Dorsolateral prefrontal cortex (tissue), 122 donors: ENCODE measurements at places on chromosomes 13 and 19. TPM values are rescaled to one million over a fixed set of nuclear protein-coding genes. Genes with fewer than 3 reads are reported as not detected.

DNA sequence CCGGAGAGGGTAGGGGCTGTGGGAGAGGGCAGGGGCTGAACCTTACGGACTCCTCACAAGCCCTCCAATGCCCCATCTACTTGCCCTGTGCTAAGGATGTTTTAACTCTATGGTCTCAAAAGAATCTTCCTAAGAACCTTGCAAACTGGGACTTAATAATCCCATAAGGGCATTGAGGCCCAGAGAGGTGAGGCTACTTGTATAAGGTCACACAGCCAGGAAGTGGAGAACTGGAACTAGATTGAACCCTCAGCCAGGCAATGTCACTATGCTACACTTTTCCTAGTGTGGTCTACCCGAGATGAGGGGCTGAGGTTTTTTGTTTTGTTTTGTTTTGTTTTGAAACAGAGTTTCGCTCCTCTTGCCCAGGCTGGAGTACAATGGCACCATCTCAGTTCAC lies 10.5 kb upstream of the APOC4 start:
- no peak for DNase-seq

DNA sequence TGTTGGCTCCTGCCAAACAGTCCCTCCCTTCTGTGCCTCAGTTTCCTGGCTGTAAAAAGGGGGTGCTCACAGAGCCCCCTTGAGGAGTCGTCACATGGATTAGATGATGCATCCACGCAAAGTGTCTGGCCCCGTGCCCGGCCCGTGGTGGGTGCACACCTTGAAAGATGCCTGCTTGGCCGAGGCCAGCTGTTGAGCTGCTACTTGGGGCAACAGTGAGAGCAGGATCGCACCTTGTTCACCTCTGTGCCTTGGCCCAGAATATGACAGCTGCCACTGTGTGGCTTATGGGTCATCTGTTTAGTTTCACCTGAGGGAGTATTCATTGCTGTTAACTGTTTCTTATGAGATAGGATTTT lies 17.7 kb downstream of the CRTC1 start:
- DNase-seq, result no peak

CPB2 gene
- not detected for total RNA-seq

ZNF20 gene
- 4.4 TPM for total RNA-seq

GRCh38 chr13:106588367-106588766 lies 20.4 kb upstream of the ARGLU1 start:
- DNase-seq, result no peak

GFY gene
- total RNA-seq, result not detected

DNA sequence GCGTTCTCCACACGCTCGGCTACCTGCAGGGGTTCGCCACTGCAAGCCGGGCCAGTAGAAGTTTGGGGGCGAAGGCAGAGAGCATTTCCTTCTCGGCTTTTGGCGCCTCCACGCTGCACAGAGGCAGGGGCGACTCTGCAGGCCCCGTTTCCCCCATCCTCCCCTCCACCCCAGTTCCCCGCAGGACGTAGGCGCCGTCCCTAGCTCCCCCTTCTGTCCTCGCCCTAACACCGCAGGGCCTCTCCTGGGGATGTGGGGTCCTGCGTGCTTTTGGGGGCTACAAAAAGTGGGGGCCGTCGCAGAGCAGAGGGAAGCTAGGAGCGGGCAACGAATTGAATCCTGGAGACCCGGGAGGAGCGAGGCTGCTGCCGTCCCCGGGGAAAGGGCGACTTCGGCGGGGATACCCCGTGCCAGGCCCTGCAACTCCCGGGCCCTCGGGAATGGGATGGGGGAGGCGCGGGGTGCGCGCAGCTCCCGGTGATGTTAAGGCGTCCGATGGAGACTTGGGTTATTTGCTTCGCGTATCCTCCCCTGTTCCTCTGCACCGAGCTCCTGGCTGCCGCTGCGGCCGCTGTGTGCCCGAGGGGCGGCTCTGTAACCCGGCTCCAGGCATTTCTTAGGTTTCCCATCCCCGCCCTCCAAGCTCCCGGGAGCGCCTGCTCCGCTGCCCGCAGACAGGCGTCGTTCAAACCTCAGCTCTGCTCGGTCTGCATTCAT lies 255.9 kb upstream of the SOX21 start:
- peak; percentile 52 for DNase-seq

CYP2A6 gene
- total RNA-seq, result 0.41 TPM

REXO1 gene
- total RNA-seq, result 50.1 TPM

DNA sequence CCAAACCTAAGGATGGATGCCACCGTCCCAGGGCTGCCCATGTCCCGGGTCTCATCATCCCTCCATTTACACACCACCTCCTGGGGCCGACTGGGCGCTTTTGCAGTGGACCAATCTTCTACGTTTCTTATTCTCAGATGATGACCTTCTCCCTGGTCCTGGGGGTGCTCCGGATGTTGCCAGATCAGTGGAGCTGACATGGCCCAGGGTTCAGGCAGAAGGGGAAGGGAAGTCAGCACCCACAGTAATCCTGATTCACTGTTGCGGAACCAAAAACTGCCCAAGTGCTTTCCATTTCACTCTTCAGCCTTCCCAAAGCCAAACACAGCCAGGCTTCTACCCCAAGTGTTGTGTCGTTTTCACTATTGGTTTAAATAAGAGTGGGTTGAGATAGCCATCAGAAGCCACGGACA lies 29.8 kb downstream of the RAB20 start:
- DNase-seq, result no peak

C19orf33 gene
- total RNA-seq, result 1.7 TPM

GRCh38 chr19:50897191-50897607 lies 14.0 kb downstream of the KLK4 start:
- no peak for DNase-seq

DNA sequence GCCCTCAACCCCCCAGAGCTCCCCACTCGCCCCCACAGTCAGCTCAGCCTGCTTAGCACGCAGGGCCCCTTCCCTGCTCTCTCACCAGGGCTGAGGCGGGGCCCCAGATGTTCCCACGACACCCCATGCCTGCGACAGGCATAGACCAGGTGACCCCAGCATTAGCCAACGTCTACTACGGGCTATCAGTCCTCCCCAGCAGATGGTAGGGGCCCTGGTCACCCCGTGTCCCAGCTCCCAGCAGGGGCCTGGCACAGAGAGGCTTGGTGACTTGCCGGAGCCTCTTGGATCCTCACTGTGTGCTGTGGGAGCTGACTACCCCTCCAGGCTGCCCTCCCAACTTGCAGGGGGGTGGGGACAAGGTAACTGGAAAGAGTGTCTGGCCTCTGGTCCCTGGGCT lies 80.6 kb downstream of the KDM4B start:
- DNase-seq, result no peak

ZNF560 gene
- not detected for total RNA-seq

- DNase-seq, result no peak
Measured at GRCh38 chr19:4909156-4909896, at the start of gene UHRF1. Gene UHRF1 (plus strand): TSS chr19:4909501. CDS start chr19:4910886, 1,385 bp downstream.

GRCh38 chr13:50731400-50731799 lies 112.1 kb downstream of the DLEU7 start:
- DNase-seq, result no peak

NDUFA13 gene
- total RNA-seq, result 313 TPM

DNA sequence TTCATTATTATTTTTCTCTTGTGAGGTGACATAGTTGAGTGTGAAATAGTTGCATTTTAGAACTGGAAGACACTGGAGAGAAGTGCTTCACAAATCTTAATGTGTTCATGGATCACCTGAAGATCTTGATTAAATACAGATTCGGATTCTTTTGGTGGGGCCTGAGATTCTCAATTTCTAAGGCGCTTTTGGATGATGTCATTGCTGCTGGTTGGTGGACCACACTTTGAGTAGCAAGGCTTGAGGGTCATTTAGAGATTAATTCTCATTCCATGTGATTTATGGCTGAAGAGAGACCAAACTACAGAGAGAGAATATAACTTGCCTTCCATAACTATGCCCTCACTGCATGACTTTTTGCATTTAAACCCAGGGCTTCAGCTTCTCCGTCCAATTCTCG lies 27.2 kb downstream of the CEACAM8 start:
- DNase-seq, result no peak

GRCh38 chr13:27770809-27771208 lies 21.5 kb upstream of the GSX1 start:
- no peak for DNase-seq

RAP2A gene
- 108 TPM for total RNA-seq

- no peak for DNase-seq
Measured at GRCh38 chr13:97313551-97314260, 91.6 kb downstream of the MBNL2 start.

GRCh38 chr19:1154731-1155351 lies 19.2 kb downstream of the SBNO2 start:
- no peak for DNase-seq

DNA sequence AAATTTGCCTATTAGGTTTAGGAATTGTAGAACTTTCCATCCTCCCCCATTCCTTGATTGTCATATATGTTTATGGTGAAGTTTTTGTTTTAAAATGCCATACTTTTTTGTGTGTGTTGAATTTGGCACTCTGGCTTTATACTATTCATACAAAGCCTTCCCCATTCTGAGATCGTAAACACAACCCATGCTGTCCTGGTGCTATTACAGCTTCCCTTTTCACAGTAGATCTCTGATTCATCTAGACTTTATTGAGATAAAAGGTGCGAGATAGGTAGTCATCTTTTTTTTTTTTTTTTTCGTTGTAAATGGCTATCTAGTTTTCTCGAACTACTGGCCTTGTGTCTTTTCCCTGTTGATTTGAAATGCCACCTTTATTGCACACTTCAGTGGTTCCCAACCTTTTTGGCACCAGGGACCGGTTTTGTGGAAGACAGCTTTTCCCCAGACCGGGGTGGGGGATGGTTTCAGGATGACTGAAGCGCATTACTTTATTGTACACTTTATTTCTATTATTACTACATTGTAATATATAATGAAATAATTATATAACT lies 94.6 kb downstream of the LRCH1 start:
- DNase-seq, result no peak

GRCh38 chr13:45518525-45519245 lies 53.9 kb downstream of the COG3 start:
- no peak for DNase-seq

- no peak for DNase-seq
Measured at GRCh38 chr13:39563470-39563735, 39.6 kb downstream of the LHFPL6 start.

GRCh38 chr13:102586615-102587014 lies 10.2 kb upstream of the TPP2 start:
- DNase-seq, result no peak

DNA sequence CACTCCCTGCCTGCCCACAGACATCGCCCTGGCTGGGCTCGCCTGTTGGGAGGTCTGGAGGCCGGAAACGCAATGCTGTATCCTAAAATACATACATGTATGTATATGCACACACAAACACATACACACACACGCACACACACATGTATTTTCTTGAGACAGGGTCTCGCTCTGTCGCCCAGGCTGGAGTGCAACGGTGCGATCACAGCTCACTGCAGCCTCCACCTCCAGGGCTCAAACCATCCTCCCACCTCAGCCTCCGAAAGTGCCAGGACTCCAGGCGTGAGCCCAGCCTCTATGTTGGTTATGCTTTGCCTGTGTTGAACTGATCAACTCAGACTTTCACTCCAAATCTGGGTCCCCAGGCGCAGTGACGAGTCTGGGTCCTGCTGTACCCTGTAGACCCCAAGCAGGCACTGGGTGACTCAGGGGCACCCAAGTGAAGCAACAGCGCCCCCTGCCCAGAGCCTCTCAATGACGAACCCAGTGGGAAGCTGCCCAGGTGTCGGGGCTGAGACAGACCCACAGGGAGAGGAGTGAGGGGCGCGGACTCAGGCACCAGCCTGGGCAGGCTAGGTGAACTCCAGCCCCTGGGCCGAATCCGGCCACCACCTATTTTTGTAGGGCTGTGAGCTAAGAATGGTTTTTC lies 27.4 kb upstream of the CACTIN start:
- DNase-seq, result no peak

GRCh38 chr19:834216-834615 lies 6.6 kb downstream of the AZU1 start:
- no peak for DNase-seq

DNA sequence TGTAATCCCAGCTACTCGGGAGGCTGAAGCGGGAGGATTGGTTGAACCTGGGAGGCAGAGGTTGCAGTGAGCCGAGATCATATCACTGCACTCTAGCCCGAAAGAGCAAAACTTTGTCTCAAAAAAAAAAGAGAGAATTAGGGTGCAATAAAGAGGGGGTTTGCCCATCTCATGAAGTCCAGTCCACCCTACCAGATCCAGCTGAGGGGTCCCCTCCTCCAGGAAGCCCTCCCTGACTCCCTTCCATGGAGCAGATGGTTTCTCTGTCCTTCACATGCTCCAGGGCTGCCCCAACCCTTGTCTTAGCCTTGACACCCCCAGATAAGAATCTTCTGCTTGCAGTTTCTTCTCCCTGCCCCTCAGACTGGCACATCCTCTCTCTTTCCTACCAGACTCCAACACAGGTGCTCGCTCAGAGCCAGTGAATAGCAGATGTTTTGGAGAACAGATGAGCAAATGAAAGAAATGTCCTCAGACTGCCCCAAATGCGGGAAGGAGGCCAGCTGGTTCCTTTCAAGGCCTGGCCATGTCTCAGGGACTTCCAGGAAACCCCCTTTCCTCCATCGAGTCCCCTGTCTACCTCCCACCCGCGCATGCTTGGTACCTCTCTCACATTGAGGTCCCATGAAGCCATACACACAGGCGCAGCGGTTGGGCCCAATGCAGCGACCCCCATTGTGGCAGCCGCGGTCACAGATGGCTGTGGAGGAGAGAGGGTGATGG lies 5.0 kb downstream of the FBN3 start:
- no peak for DNase-seq

STOML3 gene
- not detected for total RNA-seq

DNA sequence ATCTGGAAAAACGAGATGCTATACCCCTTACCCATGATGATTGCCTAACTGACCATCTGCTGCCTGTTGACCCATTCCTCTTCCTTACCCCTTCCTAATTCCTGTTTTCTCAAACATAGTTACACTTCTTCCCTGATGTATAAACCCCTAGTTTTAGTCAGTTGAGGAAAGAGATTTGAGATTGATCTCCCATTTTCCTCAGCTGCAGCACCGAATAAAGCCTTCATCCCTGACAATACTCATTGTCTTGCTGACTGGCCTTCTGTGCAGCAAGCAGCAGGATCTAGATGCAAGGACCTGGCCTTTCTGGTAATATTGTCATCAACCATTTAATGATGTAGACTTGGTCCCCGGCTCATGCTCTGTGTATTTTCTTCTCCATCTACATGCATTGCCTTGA lies 999 bp upstream of the ZNF264 start:
- no peak for DNase-seq

DNA sequence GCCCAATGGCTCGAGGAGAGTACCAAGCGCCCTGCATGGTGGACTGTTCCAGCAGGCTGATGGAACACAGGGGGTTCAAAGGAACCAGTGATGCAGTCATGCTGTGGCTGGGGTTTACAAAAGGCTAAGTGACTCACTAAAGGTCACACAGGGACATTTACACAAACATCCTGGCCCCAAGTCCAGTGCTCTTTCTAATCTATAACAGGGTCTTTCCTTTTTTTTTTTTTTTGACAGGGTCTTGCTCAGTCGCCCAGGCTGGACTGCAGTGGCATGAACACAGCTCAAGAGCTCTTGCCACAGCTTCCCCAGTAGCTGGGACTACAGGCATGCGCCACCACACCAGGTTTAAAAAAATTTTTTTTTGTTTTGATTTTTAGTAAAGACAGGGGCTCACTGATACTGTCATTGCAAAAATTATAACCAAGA lies 2.8 kb upstream of the SLC25A15 start:
- no peak for DNase-seq

- no peak for DNase-seq
Measured at GRCh38 chr19:1618157-1619093, 13.2 kb upstream of the UQCR11 start.

- DNase-seq, result no peak
Measured at GRCh38 chr13:40145139-40145538, 489.7 kb downstream of the COG6 start.

CEACAM6 gene
- not detected for total RNA-seq
